ENCODE measurements at places on chromosomes 7 and 10.

DNA sequence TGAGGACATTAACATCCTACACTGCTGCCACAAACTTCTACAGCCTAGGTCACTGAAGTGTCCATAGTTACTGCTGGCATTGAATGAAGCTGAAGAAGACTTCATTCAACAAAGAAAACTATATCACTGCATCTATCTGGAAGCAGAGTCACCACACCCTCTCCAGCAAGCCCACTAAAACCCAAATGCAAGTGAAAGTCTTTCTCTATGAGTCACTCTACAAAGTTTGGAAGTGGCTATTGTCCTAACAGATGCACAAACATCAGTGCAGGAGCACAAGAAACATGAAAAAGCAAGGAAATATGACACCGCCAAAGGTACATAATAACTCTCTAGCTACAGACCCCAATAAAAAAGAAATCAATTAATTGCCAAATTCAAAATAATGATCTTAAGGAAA, 43.5 kb upstream of the CAMK2B start:
- DNase-seq, result no peak

DNA sequence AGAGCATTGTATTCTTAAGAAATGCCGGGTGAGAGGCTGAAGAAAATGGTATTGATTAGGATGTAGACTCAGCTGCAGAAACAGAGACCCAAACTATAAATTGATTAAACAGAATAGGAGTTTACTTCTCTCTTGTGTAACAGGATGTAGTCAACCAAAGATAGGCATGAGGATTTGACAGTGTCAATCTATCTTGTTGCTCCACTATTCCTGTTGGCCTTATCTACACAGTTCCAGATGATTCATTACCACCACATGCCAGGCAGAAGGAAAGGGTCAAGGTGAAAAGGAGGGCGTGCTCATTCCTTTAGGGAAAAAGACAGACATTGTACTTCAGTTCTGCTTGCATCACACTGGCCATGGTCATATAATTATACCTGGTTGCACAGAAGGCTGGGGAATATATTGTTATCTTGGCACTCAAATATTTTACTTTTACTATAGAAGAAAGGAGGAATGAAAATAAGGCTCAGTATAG, 11.9 kb upstream of the DMTF1 start:
- DNase-seq, result no peak

GRCh38 chr10:61283066-61283465, 170.1 kb downstream of the TMEM26 start:
- DNase-seq, result no peak

- no peak for DNase-seq
Measured at GRCh38 chr10:4813023-4813422, 13.0 kb upstream of the AKR1E2 start.

Data from activated T-helper 1 cell treated with Interleukin-2 at 50 U/mL for 16 hours (primary cell).